Epithelial cell of alveolus of lung (primary cell): ENCODE measurements at places on chromosomes 4 and X. TPM values are rescaled to one million over a fixed set of nuclear protein-coding genes. Genes with fewer than 3 reads are reported as not detected.

Gene KCNIP4
- under 0.01 TPM in 1 of 2 replicates, not detected in the other for total RNA-seq

Gene OPRPN
- total RNA-seq = not detected in 2 replicates

Gene PAGE2B
- total RNA-seq = not detected in 2 replicates

Gene ALAS2
- not detected in 2 replicates for total RNA-seq

Gene CFP
- 0.39 and 0.56 TPM in 2 replicates for total RNA-seq

Gene GLA
- total RNA-seq = 22.1 and 30.4 TPM in 2 replicates

Gene CDKL5
- 1.8 and 4.7 TPM in 2 replicates for total RNA-seq

Gene RAPGEF2
- total RNA-seq = 17.3 and 17.6 TPM in 2 replicates
